A549 treated with ZK216348 at 1 μM for 4 hours (cell line): ENCODE measurements at places on chromosomes 12 and 14. TPM values are rescaled to one million over a fixed set of nuclear protein-coding genes. Genes with fewer than 3 reads are reported as not detected.

The ADSS1 gene
- total RNA-seq, result 6.0 to 8.8 TPM (median 7.1 TPM) in 5 replicates

The COX8C gene
- total RNA-seq, result not detected in 5 replicates

The KCNK13 gene
- total RNA-seq, result 0.09 to 0.26 TPM (median 0.18 TPM) in 4 of 5 replicates, not detected in the other

The PPM1H gene
- total RNA-seq, result 6.0 to 8.9 TPM (median 7.6 TPM) in 5 replicates

The AACS gene
- total RNA-seq, result 12.1 to 21.6 TPM (median 18.0 TPM) in 5 replicates

The NEUROD4 gene
- not detected in 5 replicates for total RNA-seq

The KRT4 gene
- 1.7 to 4.0 TPM (median 2.7 TPM) in 5 replicates for total RNA-seq

The DTX1 gene
- total RNA-seq, result 0.27 to 1.2 TPM (median 0.40 TPM) in 5 replicates

The ZNF891 gene
- 0.24 to 0.41 TPM (median 0.40 TPM) in 5 replicates for total RNA-seq

The NT5DC3 gene
- 10.3 to 14.9 TPM (median 12.6 TPM) in 5 replicates for total RNA-seq

The NRIP2 gene
- total RNA-seq, result not detected in 5 replicates

The WSCD2 gene
- not detected in 5 replicates for total RNA-seq

The AKAP3 gene
- 0.07 to 1.2 TPM (median 0.08 TPM) in 3 of 5 replicates, not detected in the others for total RNA-seq

The SLC38A1 gene
- total RNA-seq, result 48.2 to 94.4 TPM (median 81.5 TPM) in 5 replicates

The GON7 gene
- 11.7 to 17.2 TPM (median 14.5 TPM) in 5 replicates for total RNA-seq

The TPPP2 gene
- total RNA-seq, result not detected in 5 replicates

The USP44 gene
- 0.07 to 0.34 TPM (median 0.12 TPM) in 4 of 5 replicates, not detected in the other for total RNA-seq

The TMBIM4 gene
- 34.5 to 54.5 TPM (median 52.4 TPM) in 5 replicates for total RNA-seq

The PPFIA2 gene
- total RNA-seq, result not detected in 5 replicates

The KRT75 gene
- total RNA-seq, result 0.12 to 0.20 TPM (median 0.16 TPM) in 4 of 5 replicates, not detected in the other

The ESR2 gene
- total RNA-seq, result 0.06 to 0.08 TPM in 2 of 5 replicates, not detected in the others

The CAPS2 gene
- 1.0 to 1.6 TPM (median 1.1 TPM) in 5 replicates for total RNA-seq

The BEST3 gene
- 0.63 to 1.8 TPM (median 1.1 TPM) in 5 replicates for total RNA-seq

The KLRG1 gene
- 1.2 to 1.7 TPM (median 1.6 TPM) in 5 replicates for total RNA-seq

The PLEKHD1 gene
- 0.05 TPM in 2 of 5 replicates, not detected in the others for total RNA-seq

The TESPA1 gene
- total RNA-seq, result not detected in 5 replicates

The BCL2L14 gene
- not detected in 5 replicates for total RNA-seq

The PLD4 gene
- total RNA-seq, result 0.05 to 0.14 TPM in 2 of 5 replicates, not detected in the others

The CPNE6 gene
- total RNA-seq, result not detected in 5 replicates

The PNP gene
- 148 to 204 TPM (median 152 TPM) in 5 replicates for total RNA-seq

The PLEKHH1 gene
- 3.3 to 5.4 TPM (median 3.7 TPM) in 5 replicates for total RNA-seq

The KLRC1 gene
- 0.09 TPM in 1 of 5 replicates, not detected in the others for total RNA-seq

The KRT2 gene
- not detected in 5 replicates for total RNA-seq

The BMAL2 gene
- 13.0 to 21.7 TPM (median 20.2 TPM) in 5 replicates for total RNA-seq

The NYNRIN gene
- total RNA-seq, result 0.25 to 0.57 TPM (median 0.27 TPM) in 5 replicates
